ENCODE measurements at places on chromosomes 3 and 15.

GRCh38 chr3:168933614-168934013 is 729.9 kb downstream of the MECOM start:
- no peak for DNase-seq

DNA sequence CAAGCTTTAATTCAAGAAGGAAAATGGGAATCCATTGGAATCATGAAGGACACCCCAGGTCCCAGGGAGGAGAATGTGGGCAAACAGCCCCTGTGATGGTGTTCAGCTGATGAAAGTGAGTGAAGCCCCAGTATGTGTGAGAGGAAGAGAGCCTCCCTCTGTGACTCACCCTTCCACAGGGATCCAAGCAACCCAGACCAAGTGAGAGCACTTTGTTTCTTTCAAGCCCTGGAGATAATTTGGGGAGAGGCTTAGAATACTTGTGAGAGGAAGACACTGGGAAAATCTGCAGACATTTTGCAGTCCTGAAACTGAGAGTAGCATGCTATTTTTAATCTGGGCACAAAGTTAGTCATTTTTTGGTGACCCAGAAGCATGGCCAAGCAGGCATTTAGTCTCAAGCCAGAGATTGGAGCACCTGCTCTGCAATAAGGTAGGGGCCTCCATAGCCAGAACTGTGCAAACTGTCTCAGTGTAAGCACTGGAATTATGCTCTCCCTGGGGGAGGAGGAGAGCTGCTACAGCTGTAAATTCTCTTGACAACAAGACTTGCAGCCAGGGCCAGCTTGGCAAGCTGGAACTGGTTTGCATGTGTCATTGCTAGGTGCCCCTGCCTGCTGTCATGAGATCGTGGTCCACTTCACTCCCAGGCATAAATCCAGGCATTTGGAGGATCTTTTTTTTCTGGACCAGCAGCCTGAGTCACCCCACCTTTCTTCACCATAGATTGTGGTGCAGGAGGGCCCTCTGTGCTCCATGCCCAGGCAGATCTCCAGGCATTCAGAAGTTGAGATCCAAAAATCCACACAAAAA is 537.8 kb upstream of the DPPA4 start:
- DNase-seq = no peak

- DNase-seq = no peak
Measured at GRCh38 chr3:122111974-122112373, 56.8 kb downstream of the CD86 start.

GRCh38 chr3:59549962-59550361 is 500.1 kb upstream of the CFAP20DC start:
- no peak for DNase-seq

DNA sequence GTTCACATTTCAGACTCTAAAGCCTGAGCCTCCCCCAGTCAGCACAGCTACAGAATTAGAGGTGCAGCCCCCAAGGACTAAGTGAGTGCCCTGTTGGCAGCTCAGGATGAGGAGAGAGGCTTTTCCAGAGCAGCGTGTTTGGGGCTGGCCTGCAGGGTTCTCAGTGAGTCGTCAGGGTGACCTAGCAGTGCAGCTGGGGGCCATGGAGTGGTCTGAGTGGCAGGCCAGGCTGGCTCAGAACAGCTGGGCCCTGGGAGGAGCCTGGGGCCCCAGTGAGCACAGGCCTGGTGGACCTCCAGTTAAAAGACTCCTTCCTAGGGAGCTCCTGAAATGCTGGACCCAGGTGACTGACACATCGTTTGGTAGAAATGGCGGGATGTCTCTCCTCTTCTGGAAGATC is 108.3 kb downstream of the SLC49A4 start:
- DNase-seq = no peak

- no peak for DNase-seq
Measured at GRCh38 chr3:40336511-40337135, 27.1 kb downstream of the EIF1B start.

- DNase-seq = no peak
Measured at GRCh38 chr3:53142986-53143385, 12.8 kb upstream of the RFT1 start.

GRCh38 chr3:1092061-1092460 is 763 bp upstream of the CNTN6 start:
- no peak for DNase-seq

DNA sequence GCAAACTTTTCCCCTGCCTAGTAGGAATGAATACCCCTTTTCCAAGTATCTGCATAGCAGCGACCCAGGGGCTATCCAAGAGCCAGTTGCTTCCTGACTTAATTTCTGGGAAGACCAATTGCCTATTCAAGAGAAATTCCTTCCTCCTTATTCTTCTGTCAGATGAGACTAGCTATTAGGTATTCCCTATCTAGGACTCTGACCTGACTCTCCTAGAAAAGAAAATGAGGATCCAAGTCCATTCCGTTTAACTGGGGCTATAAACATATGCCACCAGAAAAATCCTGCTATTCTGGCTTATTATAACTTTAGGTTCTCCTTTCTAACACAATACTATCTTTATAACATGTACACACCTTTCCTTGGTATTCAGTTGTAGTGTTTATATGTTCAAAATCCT is 1.7 kb downstream of the HHLA2 start:
- DNase-seq = no peak

- no peak for DNase-seq
Measured at GRCh38 chr15:69996321-69997160, 101.2 kb downstream of the TLE3 start.

- no peak for DNase-seq
Measured at GRCh38 chr3:69445024-69445423, 59.1 kb upstream of the FRMD4B start.

DNA sequence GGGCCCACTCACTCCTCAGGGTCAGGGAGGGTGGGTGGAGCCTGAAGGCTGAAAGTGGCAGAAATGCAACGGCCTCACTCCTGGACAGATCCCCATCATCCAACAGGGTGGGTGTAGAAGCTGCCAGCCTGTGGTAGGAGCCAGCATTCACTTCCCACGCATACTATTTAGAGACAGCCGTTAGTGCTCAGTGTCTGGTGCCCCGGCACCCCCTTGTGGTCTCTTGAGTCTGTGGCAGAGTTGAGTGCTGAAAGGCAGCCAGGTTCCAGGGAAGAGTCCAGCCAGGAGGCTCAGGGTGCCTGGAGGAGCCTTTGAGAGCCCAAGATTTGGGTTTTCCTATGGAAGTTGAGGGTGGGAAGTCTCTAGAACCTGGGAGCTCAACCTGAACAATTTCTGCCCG is 2.1 kb upstream of the GNAT1 start:
- DNase-seq = peak; percentile 72

- no peak for DNase-seq
Measured at GRCh38 chr15:48596841-48597240, 48.7 kb downstream of the FBN1 start.

GRCh38 chr3:159787178-159787574 is 201.5 kb upstream of the IL12A start:
- no peak for DNase-seq
